Body of pancreas (tissue), 4 donors: ENCODE measurements at places on chromosomes 4 and X.

GRCh38 chr4:26372525-26373172 lies 51.8 kb downstream of the RBPJ start:
- peak; percentile 57 for DNase-seq

DNA sequence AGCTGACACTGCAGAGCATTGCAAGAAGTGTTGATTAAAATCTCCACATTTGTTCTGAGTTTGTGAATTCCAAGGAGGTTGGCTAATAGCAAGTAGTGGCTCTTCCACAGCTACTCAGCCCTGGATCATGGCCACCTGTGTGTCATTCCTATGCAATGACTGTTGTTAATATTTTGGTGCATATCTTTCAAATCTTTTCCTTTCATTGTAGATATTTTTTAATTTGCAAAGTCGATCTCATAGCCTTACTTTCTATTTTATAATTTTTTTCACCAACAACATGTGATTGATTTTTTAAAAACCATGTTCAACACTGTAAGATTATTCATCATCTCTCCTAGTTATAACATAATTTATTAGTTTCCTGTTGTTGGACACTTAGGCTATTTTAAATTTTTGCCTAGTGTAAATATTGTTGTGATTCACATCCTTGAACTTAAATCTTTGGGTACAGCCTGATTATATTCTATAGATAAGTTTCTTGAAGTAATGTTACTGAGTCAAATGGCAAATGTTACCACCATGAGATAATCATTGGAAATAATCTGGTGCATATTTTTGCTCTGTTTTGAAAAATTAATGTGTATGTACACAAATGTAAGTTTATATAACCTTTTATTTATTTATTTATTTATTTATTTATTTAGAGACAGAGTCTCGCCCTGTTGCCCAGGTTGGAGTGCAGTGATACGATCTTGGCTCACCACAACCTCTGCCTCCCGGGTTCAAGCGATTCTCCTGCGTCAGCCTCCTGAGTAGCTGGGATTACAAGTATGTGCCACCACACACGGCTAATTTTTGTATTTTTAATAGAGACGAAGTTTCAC lies 17.1 kb upstream of the ARHGAP10 start:
- DNase-seq, result peak; percentile 18

DNA sequence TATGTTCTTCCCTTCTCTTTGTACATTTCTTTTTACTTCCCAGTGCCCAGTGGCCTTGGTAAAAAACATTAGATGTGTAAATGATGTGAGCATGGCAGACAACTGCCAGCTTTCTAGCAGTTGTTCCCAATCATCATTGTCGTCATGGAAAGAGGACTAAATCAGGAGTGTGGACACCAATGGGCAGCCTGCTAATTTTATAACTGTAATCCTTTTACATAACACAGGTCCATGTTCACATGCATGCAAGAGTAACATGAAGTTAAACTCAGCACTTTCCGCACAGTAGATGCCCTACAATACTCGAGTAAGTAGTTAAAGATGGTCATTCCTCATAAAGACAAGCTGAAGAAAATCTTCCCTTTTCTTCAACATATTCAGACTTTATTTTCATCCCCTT lies 23.4 kb upstream of the G3BP2 start:
- no peak for DNase-seq

DNA sequence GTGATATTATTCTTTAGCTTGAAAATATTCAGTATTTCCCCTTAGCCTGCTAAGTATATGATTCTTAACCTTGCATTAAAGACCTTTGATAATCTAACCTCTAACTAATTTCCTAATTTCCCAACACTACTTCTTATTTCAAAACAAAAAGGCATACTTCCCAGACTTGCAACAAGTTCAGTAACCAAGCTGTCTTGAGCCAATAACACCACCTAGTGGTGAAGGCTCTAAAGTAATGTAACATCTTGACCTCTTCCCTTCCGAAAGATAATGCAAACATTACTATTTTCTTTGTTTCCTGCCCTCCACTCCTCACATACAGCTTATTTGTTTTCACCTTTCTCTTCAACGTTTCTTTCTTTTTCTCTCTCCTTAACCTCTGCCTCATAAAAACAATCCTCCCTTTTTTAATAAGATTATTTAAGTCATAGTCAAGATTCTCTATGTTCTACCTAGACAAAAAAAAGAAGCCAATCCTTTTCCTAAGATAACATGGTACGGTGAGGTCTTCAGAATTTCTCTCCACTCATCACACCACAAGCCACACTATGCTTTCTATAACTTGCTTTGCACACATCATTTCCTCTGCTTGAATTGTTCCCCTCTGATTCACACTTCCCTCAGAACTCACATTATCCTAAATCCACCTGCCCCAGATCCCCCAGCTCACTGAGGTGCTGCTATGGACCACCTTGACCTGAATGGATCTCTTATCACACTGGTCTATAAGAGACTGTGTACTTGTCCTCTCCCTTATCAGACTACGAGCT lies 3.5 kb downstream of the FAT1 start:
- DNase-seq, result no peak

DNA sequence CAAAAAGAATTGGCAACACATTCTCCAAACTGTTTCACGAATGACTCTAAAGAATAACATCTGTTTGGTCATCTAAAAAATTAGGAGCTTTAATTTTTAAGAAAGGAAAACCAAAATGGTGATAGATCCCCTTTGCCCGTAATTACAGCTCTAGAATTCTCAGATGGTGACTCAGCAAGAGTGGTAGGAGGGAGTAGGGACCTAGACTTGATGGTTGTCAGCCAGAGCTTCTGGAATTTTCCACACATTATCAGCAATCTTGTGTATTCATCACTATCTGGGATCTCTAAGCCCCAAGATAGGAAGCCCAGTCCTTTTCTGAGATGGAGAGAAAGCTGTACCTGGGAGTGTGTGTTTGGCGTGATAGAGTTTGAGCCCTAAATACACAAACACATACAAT lies 103.9 kb upstream of the RAB40AL start:
- DNase-seq, result no peak

GRCh38 chrX:30283456-30284200 lies 25.6 kb downstream of the NR0B1 start:
- no peak for DNase-seq

DNA sequence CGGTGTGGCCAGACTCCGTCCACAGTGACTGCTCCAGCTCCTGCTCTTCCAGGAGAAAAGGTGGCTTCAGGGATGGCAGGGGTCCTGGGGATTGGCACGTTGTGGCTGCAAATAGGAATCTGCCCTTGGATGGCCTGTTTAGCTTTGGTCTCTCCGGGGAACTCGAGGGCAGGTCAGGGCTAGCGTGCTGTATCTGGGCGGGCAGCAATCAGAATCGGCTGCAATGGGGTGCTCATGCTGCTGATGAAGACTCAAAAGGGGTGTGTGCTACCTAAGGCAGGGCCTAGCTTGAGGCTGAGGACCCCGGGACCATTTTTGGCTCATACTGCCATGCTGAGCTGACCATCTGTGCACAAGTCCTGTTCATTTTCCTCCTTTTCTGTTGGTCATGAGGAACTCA lies 51.3 kb downstream of the RGS12 start:
- DNase-seq, result no peak

DNA sequence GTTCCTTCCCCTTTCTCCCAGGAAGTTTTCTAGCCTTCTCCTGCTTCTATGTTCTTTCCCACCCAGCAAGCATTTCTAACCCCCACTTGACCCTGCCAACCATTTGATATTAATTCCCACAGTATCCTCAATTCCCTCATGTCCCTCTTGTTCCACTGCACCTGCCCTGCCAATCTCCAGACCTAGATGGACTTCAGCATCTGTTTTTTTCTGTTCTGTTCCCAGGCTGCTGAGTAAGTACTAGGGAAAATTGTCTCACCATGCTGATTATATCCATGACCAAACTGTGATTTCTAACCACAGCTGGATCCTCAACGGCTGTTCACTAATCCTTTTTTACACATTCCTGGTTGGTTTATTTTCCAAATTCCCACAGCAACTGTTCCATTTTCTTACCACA lies 37.7 kb downstream of the CLCN5 start:
- peak; percentile 3 for DNase-seq

DNA sequence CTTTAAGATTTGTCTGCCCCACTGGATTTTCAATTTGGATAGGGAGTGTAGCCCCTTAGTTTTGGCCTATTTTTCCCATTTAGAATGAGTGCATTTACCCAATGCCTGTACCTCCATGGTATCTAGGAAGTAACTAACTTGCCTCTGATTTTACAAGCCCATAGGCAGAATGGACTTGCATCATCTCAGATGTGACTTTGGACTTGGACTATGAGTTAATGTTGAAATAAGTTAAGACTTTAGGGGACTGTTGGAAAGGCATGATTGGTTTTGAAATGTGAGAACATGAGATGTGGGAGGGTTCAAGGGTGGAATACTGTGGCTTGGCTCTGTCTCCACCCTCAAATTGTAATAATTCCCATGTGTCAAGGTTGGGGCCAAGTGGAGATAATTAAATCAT lies 2480.2 kb downstream of the PCDH7 start:
- no peak for DNase-seq

DNA sequence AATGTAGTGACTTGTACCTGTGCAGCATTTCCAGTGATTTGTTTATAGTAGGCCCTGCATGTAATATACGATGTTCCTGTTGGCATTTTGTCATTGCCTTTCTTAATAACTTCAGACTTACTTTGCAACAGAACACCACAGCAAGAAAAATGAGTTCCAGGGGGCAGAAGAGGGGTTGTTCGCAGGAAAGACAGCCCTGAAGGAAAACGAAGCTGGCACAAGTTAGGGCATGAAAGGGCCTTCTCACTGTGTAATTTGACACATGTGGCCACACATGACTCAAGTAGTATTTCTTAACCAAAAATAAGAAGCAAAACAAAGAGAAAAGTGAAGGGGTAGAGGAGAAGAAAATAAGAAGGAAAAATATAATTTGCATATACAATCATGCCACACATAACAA lies 265.8 kb upstream of the SMIM31 start:
- no peak for DNase-seq
